ENCODE measurements at places on chromosomes 6 and 20.

GRCh38 chr20:61739086-61739831 lies 326.4 kb downstream of the TAF4 start:
- DNase-seq, result no peak

GRCh38 chr6:7646394-7646793 lies 56.4 kb downstream of the SNRNP48 start:
- no peak for DNase-seq

GRCh38 chr20:16104783-16105182 lies 468.5 kb downstream of the KIF16B start:
- DNase-seq, result no peak

DNA sequence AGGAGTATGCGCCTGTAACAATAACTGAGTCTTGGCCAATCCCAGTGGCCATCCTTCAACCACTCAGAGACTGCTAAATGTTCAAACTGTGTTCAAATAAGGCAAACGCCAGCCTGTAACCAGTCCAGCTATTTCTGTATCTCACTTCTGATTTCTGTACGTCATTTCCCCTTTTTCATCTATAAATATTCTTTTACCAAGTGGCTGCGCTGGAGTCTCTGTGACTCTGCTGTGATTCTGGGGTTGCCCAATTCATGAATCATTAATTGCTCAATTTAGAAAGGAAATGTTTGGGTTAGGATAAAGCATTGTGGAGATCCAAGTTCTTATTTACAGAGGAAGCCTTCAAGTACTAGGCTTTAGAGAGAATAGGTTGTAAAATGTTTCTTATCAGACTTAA lies 89.8 kb upstream of the UST start:
- no peak for DNase-seq

GRCh38 chr6:108564178-108564577 lies 3.5 kb downstream of the FOXO3 start:
- no peak for DNase-seq

DNA sequence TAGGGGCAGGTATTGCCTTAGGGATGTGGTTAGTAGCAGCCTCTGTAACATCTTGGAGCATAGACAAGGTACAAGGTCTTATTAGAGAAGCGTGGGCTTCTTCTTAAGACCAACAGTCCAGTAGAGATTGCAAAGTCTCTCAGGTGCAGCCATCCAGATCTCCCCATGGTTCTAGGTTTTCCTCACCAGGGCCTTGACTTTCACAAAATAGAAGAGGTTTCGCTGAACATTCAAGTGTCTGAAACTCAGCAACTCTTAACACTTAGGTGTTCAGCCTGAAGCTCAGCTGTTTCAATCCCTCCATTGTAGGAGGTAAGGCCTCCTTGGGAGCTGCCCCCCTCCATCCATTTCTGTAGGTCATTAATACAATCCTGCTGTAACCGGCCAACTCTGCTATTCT lies 44.4 kb downstream of the GOPC start:
- no peak for DNase-seq

- no peak for DNase-seq
Observed at GRCh38 chr20:32541323-32542258, 43.5 kb downstream of the NOL4L start.

- no peak for DNase-seq
Observed at GRCh38 chr6:8157839-8158238, 55.5 kb upstream of the EEF1E1 start.

Data from NCI-H2227 treated with DMSO at 0.1 percent for 48 hours (cell line).